ENCODE measurements at places on chromosomes 13 and 19. TPM values are rescaled to one million over a fixed set of nuclear protein-coding genes. Genes with fewer than 3 reads are reported as not detected.

DNA sequence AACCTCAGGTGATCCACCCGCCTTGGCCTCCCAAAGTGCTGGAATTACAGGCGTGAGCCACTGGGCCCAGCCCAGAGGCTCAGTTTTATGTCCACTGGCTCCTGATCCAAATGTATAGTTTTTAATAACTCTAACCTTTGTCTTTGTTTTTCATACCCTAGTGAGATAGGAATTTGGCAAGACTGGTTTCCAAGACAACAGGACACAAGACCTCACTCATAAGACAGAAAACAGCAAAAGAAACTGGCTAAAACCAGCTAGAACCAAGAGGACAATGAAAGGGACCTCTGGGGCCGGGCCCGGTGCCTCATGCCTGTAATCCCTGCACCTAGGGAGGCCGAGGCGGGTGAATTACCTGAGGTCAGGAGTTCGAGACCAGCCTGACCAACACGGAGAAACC, 27.6 kb downstream of the CPT1C start:
- no peak for DNase-seq

GRCh38 chr13:80033286-80033685, 307.6 kb downstream of the SPRY2 start:
- DNase-seq: no peak

Gene OR7C1
- not detected for total RNA-seq

DNA sequence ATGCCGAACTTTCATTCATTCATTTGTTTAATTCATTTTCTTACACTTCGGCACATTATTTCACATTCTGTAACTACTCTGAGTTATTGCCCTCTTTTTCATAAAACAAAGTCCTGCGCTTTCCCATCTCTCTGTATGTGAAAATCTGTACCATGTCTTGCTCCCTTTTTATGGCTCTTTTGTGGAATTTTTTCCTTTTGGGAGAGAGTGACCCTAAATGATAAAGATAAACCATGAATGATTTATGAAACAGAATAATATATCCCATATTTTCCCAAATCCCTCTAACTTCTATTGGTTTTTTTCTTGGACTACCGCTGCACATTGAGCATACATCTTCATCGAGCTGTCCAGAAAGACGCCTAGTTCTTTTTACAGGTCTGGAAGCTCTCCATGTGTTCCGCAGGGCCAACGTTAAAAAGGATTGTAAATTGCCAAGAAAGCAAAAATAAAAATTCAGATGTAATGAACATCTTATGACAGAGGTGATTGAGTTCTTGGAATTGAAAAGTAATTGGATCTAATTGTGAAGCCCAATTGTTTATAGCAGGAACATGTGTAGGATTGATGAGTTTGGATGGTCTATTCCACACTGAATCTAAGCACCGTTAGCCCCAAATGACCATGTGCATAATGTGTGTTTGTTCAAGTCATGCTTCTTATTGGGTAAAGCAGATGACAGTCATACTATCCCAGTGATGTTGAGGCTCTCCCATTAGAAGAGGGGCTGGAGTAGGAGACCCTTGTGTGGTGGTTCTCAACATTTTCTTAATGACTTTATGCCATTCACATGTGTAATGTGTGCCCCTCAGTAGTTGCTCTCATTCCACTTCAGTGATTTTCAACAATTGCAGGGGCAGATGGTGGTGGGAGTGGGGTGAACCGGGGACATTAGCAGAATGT, 378.9 kb downstream of the DLEU7 start:
- DNase-seq: no peak

GRCh38 chr19:44657211-44657921, 13.7 kb downstream of the PVR start:
- peak; percentile 80 for DNase-seq

DNA sequence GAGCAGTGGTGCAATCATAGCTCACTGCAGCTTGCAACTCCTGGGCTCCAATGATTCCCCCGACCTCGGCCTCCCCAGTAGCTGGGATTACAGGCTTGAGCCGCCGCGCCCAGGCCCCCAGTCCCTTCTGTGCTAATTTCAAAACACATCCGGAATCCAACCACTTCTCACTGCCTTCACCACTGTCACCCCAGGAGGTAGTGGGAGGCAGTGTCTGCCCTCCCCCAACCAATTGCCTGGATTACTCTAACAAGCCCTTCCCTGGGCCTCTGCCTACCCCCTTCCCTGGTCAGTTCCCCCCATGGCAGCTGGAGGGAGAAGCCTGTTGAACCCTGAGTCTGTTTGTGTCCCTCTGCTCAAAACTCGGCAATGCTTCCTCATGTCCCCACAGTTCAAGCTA, 2.3 kb downstream of the PRAM1 start:
- peak; percentile 69 for DNase-seq

Gene PDX1
- total RNA-seq: not detected

- no peak for DNase-seq
These were observed 72.8 kb upstream of the PCDH8 start for GRCh38 chr13:52921194-52921593.

GRCh38 chr13:29591310-29591709, 4.2 kb downstream of the SLC7A1 start:
- no peak for DNase-seq

Gene ZNF324B
- 4.7 TPM for total RNA-seq

Gene LRRC8E
- 1.6 TPM for total RNA-seq

Gene RDH8
- not detected for total RNA-seq

DNA sequence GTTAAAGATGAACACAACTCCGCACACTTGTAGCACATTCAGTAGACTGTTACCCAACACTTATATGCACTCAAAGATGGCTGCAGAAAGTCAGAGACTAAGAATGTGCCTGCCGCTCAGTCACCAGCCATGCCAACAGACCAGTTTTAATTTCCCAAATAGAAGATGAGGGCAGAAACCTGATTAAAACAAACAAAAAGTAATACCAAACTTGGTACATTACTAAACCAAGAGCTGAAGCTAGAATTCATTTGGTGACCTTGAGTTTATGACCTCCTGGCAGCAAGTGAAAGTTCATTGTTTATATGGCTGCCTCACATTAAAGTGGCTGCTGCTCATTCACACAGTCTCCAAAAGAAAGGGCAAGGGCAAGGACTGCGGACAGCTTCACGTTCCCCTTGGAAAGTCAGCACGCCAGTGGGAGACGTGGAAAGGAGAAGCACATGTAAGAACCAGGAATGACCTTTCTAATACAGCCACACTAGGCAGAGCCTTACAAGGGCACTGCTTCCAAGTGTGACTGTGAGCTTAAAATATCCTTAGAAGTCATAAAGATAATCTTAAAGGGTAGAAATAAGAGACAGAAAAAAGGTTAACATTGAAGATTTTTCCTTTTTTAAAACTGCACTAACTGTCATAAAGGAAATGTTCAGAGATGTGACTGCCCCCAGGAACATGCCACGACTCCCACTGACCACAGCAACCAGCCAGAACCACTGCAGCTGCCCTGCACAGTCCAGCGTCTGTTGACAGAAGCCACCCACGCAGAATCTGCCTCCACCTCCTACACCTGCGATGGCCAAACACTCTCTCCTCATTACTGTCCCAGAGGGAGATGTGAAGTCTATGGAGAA, 73.5 kb downstream of the STK24 start:
- DNase-seq: no peak

Measured in H7 (cell line).